Ureter (tissue), 1 donor: ENCODE measurements at places on chromosomes 12 and 14.
A peak's percentile ranks its signal among the peaks of the same experiment; 100 is the strongest.

DNA sequence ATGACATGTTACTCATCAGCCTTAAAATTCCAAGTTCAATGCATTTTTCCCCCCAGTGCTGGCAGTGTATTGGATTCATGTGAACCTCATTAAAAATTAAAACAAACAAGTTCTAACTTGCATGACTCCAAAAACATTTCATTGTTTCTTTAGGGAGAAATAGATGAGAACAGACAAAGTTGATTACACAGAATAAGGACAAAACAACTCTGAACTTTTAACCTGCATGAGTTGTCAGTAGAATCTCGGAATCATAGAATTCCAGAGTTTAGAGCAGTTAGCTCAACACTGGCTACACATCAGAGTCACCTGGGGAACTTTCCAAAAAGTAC, 127.5 kb downstream of the TMX1 start:
- DNase-seq, result no peak

DNA sequence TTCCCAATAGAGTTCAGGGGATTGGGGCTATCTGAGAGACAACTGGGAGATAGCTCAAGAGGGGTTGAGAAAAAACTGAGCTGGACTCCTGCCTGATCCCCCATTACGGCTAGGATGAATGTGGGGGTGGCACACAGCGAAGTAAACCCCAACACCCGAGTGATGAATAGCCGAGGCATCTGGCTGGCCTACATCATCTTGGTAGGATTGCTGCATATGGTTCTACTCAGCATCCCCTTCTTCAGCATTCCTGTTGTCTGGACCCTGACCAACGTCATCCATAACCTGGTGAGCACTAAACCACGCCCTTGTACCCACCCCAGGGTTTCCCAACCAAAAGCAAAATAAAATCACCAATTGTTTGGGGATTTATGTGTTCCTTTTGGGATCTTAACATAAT, 1.0 kb downstream of the ORMDL2 start:
- DNase-seq, result no peak

DNA sequence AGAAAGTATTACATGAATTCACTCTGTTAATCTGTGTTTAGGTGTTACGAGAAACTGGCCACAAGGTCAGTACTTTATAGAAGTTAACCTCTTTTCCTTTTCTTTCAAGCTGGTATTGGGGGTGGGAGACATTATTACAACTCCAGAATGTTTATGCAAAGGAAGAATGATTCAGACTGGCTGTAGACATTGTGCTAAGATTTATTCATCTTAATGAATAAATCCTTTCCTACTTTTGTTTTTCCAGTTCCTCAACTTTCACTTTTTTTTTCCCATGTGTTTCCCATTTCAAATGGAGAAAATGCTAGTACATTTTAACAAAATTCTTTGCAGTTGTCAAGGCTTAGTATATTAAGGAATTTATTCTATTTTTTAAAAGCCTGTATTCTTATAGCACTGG, 1.3 kb downstream of the OTOGL start:
- no peak for DNase-seq

DNA sequence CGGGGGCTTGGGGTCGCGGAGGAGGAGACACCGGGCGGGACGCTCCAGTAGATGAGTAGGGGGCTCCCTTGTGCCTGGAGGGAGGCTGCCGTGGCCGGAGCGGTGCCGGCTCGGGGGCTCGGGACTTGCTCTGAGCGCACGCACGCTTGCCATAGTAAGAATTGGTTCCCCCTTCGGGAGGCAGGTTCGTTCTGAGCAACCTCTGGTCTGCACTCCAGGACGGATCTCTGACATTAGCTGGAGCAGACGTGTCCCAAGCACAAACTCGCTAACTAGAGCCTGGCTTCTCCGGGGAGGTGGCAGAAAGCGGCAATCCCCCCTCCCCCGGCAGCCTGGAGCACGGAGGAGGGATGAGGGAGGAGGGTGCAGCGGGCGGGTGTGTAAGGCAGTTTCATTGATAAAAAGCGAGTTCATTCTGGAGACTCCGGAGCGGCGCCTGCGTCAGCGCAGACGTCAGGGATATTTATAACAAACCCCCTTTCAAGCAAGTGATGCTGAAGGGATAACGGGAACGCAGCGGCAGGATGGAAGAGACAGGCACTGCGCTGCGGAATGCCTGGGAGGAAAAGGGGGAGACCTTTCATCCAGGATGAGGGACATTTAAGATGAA, 630 bp downstream of the FOS start:
- no peak for DNase-seq

GRCh38 chr12:92468358-92469020, 234.3 kb upstream of the PLEKHG7 start:
- DNase-seq, result no peak

- no peak for DNase-seq
Measured at GRCh38 chr14:42353315-42353714, 746.6 kb downstream of the LRFN5 start.

- no peak for DNase-seq
Measured at GRCh38 chr12:94151582-94151981, 3.2 kb downstream of the PLXNC1 start.

- no peak for DNase-seq
Measured at GRCh38 chr14:20801726-20802125, 918 bp downstream of the RNASE1 start.

GRCh38 chr12:45431126-45431525, 215.2 kb downstream of the ANO6 start:
- DNase-seq, result no peak

- DNase-seq, result no peak
Measured at GRCh38 chr14:21867541-21867940, 193.9 kb upstream of the OR4E1 start.

- no peak for DNase-seq
Measured at GRCh38 chr14:79564371-79564770, 646.9 kb downstream of the DIO2 start.

DNA sequence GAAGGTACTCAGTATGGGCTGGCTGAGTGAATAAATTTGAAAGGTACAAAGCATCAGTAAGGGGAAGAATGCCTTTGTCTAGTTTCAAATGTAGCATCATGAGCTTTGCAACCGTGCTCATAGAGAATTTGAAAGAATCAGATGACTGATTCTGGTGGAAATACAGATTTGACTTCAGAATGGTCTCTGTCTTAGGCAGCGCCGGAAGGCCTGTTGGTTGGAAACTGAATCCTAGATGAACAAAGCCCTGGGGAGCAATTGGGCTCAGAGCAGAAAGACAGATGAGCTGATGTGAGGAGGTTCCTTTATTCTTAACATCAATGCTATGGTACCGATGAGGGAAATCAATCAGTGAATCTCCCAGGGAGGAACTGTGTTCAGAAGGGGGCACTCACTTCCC, 137.3 kb downstream of the SNAPC1 start:
- no peak for DNase-seq

DNA sequence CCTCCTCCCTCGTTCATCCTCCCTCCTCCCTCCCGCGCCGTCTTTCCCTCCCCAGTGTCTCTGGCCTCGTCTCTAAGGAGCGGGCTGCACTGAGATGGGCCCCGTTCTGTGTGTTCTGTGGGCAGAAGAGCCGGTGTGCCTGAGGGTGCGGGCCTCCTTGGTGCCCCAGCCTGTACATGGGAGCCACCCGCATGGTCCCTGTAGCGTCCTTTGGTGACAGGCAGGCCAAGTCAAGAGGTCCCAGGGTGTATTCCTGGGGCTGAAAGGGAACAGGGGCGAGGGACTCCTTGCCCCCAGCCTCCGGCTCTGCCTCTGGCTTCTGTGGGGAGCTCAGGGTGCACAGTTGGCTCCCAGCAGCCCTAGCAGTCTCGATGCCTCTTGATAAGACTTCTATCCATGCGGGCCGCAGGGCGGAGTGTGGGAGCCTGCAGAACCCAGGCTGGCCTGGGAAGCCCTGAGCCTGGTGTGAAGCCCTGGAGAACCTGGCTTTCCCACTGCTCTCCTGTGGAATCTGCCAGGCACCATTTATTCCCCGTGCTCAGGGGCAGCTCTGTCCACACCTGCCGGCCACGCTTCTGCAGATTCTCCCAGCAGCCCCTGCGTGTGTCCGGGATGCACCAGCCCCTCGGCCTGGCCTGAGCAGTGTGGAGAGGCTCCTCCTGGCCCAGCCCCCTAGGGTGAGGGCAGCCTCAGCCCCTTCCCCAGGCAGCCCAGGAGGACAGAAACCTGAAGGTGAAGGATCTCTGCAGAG, 181.3 kb downstream of the KIF26A start:
- DNase-seq, result peak; percentile 37

GRCh38 chr14:27267876-27268275, 670.0 kb upstream of the NOVA1 start:
- no peak for DNase-seq

GRCh38 chr12:51590347-51591015, 552 bp upstream of the SCN8A start:
- no peak for DNase-seq

- DNase-seq, result no peak
Measured at GRCh38 chr12:48934312-48934706, 9.0 kb upstream of the FKBP11 start.

DNA sequence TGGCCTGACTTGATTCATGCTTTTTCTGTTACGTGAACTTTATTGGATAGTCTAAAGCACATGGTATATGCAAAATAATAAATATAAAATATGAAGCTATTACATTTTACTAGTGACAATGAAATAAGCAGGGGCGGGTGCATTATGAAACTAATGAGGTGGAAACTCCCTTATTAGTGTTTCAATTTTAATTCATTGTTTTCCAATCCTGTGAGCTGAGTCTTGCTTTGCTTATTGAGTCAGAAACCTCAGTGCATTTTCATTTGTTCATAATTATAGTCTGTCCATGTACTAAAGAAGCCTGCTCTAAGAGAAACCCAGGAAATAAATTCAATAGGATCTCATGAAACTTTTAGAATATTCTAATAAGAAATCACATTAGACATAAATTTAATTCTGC, 78.5 kb downstream of the CNTN1 start:
- no peak for DNase-seq

GRCh38 chr14:78530078-78530477, 359.9 kb downstream of the NRXN3 start:
- no peak for DNase-seq

DNA sequence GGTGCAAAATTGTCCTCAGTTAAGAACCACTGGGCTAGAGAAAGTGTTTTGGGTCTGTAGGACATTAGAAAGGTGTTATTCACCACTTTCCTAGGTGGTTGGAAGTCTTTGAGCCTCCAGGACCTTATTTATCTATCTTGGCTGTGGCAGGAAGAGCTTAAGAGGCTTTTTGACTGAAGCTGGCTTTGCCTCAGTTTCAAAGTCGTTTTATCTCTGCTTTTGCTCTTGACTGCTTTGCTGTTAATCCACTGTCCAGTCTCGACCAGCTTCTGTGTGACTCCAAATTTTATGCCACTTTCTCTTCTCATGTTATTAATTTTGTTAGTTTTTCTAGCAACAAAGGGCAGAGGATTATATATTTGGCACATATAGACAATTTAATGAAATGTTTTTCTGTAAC, 60.3 kb downstream of the PPHLN1 start:
- no peak for DNase-seq

DNA sequence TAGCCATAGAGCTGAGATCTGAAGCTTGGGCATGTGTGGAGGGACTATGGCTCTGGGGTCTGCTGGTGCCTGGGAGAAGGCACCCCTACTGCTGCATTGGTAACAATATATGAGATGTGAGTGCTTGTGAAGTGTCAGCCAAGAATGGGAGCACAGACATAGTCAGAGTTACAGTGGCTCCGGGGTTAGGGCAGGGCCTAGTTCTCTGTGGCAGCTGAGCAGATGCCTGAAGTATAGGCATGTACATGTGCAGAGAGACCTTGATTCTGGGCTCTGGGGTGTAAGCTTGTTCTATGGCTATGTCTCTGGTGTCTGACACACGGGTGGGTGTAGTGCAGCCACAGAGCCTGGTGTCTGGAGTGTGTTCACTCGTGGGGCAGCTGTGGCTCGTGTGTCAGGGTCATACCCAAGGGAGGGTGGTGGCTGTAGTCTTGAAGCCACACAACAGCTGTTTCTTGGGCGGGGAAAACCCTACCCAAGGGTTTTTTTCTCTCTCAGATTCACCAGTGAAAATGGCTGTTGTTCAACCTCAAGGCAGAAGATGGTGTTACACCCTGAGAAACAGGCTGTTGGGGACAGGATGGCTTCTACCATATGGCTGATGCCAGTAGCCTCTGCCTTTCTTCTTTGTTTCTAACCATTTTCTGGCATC, 11.9 kb upstream of the TCL1A start:
- no peak for DNase-seq

DNA sequence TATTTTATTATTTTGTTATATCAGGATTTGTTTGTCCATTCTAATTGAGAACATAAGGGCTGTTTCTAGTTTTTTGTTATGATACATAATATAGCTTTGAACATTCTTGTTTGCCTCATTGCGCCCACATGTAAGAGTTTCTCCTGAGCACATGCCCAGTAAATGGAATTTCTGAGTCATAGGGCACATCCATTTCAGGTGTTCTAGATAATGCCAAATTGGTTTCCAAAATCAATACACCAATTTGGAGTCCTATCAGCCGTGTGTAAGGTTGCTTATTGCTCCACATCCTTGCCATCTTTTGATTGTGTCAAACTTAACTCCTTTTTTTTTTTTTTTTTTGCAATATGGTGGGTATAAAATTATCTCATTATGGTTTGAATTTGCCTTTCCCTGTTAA, 97.9 kb upstream of the RESF1 start:
- no peak for DNase-seq

- DNase-seq, result no peak
Measured at GRCh38 chr14:36426836-36427235, 93.2 kb downstream of the NKX2-1 start.

DNA sequence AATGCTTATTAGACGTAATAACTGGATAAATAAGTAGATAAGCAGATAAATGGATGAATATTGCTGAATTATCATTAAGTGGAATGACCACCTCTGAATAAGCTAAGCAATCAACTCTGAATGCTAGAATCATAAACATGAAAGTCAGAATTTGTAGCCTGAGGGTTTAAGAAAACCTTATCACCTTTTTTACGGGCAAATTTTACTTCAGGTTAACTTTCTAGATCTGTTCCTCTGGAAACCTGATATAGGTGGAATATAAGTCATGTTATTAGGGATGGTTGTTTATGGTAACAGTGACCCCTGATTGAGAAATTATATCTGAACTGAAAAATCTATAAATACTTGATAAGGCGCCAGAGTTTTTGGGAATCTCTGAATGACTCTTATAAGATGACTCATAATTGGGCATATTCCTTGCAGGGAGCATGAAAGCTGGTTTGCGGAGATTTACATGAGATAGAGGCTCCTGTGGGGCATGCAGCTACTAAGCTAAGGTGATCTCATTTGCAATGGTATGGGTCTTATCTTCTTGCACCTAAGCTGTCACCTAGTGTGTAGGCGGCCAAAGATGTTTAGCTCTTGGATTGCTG, 12.1 kb downstream of the SPX start:
- no peak for DNase-seq

DNA sequence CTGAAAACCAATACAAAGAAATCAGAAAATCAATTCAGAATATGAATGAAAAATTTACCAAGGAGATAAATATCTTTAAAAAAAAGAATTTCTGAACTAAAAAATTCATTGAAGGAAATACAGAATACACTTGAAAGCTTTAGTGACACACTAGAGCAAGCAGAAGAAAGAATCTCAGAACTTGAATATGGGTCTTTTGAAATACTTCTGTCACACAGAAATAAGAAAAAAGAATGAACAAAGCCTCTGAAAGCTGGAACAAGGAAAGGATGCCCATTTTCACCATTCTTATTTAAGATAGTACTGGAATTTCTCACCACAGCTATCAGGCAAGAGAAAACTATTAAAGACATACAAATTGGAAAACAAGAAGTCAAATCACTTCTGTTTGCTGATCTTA, 103.1 kb upstream of the NEDD1 start:
- DNase-seq, result no peak
